ENCODE measurements at places on chromosomes 12 and 14. TPM values are rescaled to one million over a fixed set of nuclear protein-coding genes. Genes with fewer than 3 reads are reported as not detected.

The REP15 gene
- total RNA-seq: 5.6 TPM

DNA sequence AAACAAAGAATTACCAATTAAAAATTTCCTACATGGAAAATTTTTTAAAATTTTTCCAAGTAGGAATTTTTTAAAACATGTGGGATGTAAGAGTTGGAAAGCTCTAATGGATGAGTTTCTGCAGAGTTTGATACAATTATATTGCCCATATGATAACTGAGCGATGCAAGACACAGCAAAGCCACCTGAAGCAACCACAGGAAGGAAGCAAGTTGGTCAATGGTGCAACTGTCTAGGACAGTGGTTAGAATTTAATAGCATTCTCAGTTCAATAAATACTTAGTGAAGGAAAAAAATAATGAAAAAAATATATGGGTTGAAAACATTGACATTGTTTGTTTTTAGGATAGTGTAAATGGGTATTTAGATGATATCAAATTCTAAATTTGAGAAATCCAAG is 178.6 kb upstream of the GARIN2 start:
- DNase-seq: no peak

- DNase-seq: no peak
These were observed 3.7 kb downstream of the ANKRD13A start for GRCh38 chr12:110002676-110003515.

The RFLNA gene
- 6.5 TPM for total RNA-seq

The PLD4 gene
- 0.35 TPM for total RNA-seq

The FLVCR2 gene
- 6.2 TPM for total RNA-seq

GRCh38 chr12:124808272-124808671 is 55.4 kb downstream of the SCARB1 start:
- DNase-seq: no peak

The IRF2BPL gene
- 69.7 TPM for total RNA-seq

GRCh38 chr12:6536894-6537579 is 2.7 kb downstream of the GAPDH start:
- DNase-seq: no peak

GRCh38 chr12:6780573-6780972 is 8.3 kb downstream of the LAG3 start:
- no peak for DNase-seq

The KLRC2 gene
- not detected for total RNA-seq

DNA sequence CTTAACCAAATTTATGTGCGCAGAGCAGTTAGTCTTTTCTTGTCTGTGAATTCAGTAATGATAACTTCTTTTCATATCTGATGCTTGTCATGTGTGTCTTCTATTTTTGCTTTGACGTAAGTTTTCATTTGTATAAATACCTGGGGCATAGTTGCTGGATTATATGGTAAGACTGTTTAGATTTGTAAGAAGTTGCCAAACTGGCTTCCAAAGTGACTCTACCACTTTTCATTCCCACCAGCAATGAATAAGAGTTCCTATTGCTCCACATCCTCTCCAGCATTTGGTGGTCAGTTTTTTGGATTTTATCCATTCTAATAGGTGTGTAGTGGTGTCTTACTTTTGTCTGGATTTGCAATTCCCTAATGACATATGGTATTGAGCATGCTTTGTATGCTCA is 8.9 kb downstream of the ZNF268 start:
- DNase-seq: no peak

The CLEC4A gene
- 5.1 TPM for total RNA-seq

DNA sequence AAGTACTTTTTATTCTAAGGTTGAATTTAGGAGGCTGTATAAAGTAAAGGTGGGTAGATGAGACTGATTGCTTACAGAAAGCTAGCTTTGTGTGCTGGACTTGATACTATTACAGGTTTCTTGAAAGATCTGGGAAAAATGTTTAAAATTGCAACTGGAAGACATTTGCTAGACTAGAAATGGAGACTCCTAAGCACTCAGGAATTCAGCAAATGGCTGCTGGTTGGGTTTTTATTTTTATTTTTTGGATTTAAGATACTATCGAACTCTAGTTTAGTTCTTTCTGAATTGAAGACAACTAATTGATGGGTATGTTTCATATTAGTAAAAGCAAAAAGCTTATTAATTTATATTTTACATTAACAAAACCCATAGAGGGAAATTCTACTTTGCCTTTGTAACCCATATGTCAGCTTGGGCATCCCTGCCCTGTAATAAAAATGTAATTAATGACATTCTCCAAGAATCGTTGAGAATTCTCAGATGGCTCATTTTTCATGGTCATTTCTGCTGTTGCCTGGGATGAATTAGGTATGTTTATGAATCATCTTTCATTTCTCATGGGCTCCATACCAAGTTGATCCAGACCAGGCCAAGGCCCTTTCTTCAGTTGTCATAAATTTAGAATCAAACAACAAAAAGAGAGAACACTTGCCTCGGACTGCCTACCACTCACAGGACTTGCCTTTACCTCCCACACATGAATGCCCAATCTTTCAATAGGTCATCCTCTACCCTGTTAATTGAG is 102.1 kb downstream of the ERGIC2 start:
- no peak for DNase-seq

DNA sequence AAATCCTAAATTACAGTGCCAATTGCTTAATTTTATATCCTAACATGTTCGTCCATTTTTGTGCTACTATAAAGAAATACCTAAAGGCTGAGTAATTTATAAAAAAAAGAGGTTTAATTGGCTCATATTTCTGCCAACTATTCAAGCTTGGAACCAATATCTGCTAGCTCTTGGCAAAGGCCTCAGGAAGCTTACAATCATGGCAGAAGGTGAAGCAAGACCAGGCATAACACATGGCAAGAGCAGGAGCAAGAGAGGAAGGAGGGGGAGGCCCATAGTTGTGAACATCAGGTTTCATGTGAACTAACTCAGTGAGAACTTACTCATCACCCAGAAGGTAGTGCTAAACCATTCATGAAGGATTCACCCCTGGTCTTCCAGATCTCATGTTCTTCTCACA is 494.3 kb downstream of the CCER1 start:
- DNase-seq: no peak

DNA sequence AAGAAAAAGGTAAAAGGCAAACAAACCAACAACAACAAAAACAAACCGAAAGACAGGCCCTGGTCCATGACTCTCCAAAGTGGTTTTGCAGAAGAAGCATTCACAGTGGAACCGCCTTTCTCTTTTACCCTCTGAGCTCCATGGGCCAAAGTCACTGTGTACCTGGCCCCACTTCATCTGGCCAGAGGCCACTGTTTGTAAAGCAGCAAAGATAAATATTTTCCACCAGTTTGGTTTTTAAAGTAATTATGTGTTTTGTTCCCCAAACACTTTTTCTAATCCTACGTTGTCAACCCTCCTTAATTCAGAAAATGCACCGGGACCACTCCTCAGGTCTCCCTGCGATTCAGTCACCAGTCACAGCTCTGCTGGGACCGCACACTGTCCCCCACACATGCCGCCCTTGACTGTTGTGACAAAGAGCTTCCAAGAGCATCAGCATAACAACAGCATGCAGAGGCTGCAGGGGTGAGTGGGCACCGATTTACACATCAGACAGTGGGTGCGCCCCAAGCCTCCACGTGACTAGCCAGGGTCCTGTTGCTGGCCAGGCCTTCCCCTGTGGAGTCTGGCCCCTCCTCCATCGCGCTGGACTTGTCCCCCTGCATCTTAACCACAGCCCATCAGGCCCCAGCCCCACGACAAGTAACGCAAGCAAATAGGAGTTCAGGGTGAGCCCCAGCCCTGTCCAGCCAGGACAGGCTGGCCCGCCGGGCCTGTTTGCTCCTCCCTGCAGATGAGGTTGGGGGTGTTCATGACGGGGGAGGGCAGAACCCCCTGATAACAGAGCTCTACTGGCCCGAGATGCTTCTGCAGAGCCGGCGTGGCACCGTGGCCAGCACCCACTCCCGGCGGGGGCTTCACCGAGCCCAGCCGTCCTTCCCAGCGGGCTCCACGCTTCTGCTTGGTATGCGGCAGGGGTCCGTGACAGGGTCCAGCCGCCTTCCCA is 65.2 kb upstream of the DIO3 start:
- DNase-seq: no peak

The NT5DC3 gene
- 36.0 TPM for total RNA-seq

The VSX2 gene
- total RNA-seq: not detected

DNA sequence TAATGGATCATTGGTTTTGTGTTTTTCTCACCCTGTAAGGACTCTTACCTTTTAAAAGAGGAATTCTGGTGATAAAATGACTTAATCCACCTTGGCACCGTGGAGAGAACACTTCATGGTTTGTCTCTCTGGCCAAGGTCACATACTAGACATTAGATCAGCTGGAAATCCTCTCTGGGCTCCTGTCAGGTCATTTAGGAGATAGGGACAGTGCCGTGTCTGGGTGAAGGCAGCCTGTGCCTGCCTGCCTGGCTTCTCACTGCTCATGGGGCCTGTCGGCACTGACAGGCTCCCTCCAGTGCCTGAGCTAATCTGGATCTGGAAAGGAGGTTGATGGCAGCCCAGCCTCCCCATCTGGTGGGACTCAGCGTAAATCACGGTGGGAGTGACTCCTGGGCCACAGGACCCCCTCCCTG is 5.7 kb downstream of the CRADD start:
- DNase-seq: no peak

GRCh38 chr12:64893961-64894360 is 69.5 kb downstream of the TBC1D30 start:
- DNase-seq: no peak

DNA sequence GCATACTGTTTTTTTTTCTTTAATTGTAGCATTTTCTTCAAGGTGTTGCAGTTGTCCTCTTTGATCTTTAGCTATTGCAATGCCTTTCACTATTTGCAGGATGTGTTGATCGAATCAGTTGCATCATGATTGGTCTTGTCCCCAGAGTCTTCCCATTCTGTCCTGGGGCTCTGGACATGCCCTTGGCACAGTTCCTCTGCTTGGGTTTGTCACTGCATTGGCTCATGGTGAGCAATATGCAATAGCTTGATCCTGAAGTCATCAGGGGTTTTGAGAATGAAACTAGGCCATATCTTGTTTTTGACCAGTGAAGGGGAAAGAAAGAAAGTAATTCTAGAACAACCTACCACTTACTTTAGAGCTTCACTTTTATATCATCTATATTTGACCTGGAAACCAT is 281.5 kb downstream of the TMEM117 start:
- no peak for DNase-seq

The FRS2 gene
- 72.3 TPM for total RNA-seq

The CTSG gene
- total RNA-seq: 8.8 TPM

DNA sequence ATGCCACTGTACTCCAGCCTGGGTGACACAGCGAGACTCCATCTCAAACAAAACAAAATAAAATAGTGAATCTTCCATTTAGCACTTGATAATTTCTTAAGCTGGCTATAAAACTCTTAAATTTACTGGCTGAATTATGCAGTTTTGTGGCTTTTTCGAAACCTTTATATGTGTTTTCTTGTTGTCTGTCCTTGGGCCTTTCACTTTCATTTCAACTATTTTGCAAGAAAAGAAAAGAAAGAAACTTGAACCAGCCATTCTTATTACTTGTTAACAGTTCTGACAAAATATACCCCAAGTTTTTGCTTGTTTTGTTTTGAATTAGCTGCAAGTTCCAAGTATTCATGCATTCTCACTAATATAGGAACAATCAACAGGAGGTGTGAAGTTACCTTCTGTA is 42.8 kb downstream of the PRICKLE1 start:
- no peak for DNase-seq

GRCh38 chr12:9365296-9365695 is 157.1 kb upstream of the PZP start:
- DNase-seq: no peak

Measured in thoracic aorta (tissue), 2 donors.